Pericardium fibroblast (primary cell): ENCODE measurements at places on chromosomes 11 and 22. TPM values are rescaled to one million over a fixed set of nuclear protein-coding genes. Genes with fewer than 3 reads are reported as not detected.

The PTPN5 gene
- total RNA-seq: not detected in 2 replicates

The OR5P2 gene
- not detected in 2 replicates for total RNA-seq

The GPR83 gene
- not detected in 2 replicates for total RNA-seq

The MIAT gene
- 0.12 and 0.17 TPM in 2 replicates for total RNA-seq

The GSTT2B gene
- total RNA-seq: 13.5 and 16.9 TPM in 2 replicates

The PCNX3 gene
- total RNA-seq: 29.4 and 35.4 TPM in 2 replicates
